ENCODE measurements at places on chromosomes 3 and 15. TPM values are rescaled to one million over a fixed set of nuclear protein-coding genes. Genes with fewer than 3 reads are reported as not detected.

DNA sequence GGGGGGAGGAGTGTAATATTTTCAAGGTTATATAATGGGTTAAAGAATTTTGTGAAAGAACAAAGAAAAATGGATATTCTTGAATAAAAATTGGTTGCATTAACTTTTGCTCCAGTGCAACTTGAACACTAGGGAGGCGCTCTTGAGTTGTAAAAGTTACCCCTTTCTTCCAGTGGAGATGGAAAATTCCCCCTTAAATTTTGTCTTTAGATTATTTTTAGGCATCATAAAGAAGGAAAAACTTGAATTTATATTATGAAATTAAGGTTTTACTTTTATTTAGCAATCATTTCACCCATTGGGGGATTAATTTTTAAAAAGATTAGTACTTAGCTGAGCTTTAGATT lies 550 bp upstream of the CHD2 start:
- no peak for DNase-seq

DNA sequence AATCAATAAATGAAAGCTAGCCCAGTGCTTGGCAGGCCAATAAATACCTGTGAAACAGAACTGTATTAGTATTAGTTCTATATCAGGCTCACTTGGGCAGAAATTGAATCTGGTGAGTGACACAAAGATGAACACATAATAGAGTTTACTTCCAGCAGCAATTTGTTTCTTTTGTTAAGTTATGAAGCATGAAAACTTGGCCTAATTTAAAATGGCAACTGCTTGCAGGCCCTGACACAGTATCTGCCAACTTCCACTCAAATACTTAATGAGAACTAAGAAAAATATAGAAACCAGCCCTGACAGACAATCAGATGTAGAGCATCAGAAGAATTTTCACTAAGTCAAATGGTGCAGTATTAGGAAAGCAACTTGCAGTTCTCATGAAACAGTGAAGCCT lies 37.6 kb upstream of the LRIG1 start:
- DNase-seq = no peak

DOCK3 gene
- polyA plus RNA-seq = 0.58 TPM

GRCh38 chr3:30751610-30752299 lies 142.7 kb downstream of the GADL1 start:
- peak; percentile 45 for DNase-seq

GRCh38 chr15:66841953-66842681 lies 140.1 kb downstream of the SMAD6 start:
- DNase-seq = peak; percentile 72

KLHL40 gene
- polyA plus RNA-seq = 115 TPM

DNA sequence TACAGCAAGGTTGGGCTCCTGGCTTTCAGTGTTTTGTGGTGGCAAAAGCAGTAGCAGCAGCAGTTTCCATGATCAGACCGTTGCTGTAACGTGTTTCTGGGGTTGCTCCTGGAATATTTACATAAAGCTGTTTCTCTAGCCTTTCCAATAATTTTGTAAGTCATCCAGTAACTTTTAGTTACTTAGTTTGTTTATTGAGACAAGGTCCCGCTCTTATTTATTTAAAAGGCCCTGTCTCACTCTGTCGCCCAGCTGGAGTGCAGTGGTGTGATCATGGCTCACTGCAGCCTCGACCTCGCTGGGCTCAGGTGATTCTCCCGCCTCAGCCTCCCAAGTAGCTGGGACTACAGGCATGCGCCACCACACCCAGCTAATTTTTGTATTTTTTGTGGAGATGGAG lies 8.8 kb upstream of the MYO5A start:
- DNase-seq = no peak

GRCh38 chr3:157070678-157070999 lies 89.3 kb downstream of the CCNL1 start:
- no peak for DNase-seq

DNA sequence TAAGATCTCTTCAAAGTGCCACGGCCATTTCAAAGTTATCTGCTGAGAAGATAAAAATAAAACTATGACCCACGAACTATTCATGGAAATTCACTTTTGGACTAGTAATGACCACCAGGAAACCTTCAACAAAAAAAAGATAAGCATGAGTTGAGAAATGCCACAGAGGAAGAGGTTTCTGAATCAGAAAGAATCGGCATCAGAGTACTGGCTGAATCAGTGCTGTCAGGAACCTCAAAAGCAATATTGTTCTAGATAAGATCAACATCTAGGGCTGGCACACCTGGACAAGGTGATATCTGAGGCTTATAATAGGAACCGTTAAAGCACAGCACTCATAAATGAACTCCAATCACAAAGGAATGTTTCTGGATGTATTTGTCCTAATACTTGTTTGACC lies 72.7 kb downstream of the PEAK1 start:
- no peak for DNase-seq

DLEC1 gene
- polyA plus RNA-seq = 0.73 TPM

GRCh38 chr3:4581124-4581424 lies 87.9 kb downstream of the ITPR1 start:
- DNase-seq = no peak

SERPINI2 gene
- 0.55 TPM for polyA plus RNA-seq

CCDC191 gene
- polyA plus RNA-seq = not detected

DNA sequence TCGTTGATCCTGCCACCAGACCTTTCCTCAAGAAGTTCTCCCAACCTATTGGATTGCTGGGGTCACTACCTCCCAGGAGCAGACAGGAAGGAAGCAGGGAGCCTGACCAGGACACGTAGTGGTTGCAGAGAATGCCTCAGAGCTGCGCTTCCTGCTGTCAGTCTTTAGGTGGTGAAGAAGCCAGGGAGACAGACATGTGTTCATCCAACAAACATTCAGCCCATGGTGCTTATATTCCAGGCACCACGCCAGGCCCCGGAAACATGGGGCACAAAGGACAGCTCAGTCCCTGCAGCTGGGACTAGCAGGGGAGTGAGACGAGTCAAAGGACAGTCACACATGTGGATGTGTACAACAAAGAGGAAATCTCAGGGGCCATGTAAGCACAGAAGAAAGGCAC lies 26.0 kb upstream of the CORO2B start:
- DNase-seq = no peak

CCR8 gene
- not detected for polyA plus RNA-seq

GRCh38 chr15:65361708-65362459 lies 15.9 kb downstream of the IGDCC3 start:
- DNase-seq = no peak

GRCh38 chr3:27228805-27229204 lies 140.4 kb downstream of the NEK10 start:
- DNase-seq = no peak

GRCh38 chr15:75924576-75924975 lies 20.9 kb downstream of the FBXO22 start:
- no peak for DNase-seq

HRG gene
- polyA plus RNA-seq = not detected

DNA sequence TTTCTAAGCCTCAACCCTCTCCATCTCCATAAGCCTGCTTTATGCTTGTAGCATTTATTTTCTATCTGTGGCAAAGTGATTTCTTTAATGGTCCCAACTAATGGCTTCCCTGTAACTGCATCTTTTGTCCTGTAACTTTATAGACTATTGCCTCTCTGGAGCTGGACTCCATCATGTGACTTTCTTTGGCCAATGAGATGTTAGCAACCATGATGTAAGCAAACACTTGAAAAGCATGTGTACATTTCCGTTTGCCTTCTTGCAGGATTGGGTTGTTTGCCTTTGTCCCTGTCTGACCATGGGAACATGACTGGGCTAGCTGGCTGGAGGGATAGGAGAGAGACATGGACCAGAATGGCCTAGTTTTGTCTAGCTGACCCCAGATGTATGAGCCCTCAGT lies 106.0 kb upstream of the LRIG1 start:
- no peak for DNase-seq

CYP8B1 gene
- polyA plus RNA-seq = not detected

DNA sequence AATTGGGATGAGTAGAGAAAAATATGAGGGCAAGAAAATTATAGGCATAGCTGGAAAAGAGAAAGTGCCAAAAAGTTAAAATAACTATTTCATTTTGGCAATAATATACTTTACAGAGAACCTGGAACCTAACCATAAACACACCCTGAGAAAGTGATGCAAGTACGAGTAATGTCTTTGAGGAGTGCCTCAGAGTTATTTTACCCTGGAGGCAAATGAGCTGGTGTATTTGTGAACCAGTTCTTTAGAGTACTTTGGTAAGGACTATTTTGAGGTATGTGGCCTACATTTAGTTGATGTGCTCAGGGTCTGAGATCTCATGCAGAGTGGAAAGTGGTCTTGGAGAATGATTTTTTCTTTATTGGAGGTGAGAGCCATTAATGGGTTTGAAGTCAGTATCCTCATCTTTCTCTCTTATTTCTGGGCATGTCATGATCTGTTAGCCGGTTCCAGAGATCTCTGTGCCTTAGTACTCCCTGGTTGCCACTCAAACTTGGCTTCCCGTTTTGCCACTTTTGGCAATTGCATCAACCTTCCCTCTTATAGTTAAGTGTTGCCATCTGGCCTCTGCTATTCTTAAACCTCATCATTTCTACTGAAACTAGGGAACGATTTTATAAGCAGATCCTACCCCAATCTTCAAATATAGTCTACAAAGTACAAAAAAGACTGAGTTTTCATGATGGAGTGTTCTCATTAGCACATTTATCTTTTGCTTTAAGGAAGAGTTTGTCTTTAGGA lies 145.7 kb downstream of the EPHA6 start:
- no peak for DNase-seq

SENP2 gene
- 23.7 TPM for polyA plus RNA-seq

GRCh38 chr15:77580996-77581682 lies 51.6 kb downstream of the LINGO1 start:
- no peak for DNase-seq

FRMD4B gene
- 18.1 TPM for polyA plus RNA-seq

GRCh38 chr3:114469070-114469469 lies 175.2 kb downstream of the TIGIT start:
- DNase-seq = no peak

- no peak for DNase-seq
Measured at GRCh38 chr3:6182909-6183308, 678.0 kb upstream of the GRM7 start.

DNA sequence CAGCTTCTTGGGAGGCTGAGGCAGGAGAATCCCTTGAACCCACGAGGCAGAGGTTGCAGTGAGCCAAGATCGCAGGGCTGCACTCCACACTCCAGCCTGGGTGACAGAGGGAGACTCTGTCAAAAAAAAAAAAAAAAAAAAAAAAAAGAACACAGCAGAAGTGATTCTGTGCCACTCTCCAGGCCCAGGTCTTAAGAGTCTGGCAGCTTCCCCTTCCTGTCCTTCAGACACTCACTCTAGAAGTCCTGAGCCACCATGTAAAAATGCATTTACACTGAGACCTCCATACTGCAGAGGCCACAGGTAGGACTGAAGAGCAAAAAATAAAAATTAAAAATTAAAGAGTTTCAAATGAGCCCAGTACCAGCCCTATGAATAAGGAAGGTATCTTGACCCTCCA lies 11.8 kb upstream of the CDV3 start:
- no peak for DNase-seq

- no peak for DNase-seq
Measured at GRCh38 chr3:45950686-45951600, 7.7 kb downstream of the CXCR6 start.

DNA sequence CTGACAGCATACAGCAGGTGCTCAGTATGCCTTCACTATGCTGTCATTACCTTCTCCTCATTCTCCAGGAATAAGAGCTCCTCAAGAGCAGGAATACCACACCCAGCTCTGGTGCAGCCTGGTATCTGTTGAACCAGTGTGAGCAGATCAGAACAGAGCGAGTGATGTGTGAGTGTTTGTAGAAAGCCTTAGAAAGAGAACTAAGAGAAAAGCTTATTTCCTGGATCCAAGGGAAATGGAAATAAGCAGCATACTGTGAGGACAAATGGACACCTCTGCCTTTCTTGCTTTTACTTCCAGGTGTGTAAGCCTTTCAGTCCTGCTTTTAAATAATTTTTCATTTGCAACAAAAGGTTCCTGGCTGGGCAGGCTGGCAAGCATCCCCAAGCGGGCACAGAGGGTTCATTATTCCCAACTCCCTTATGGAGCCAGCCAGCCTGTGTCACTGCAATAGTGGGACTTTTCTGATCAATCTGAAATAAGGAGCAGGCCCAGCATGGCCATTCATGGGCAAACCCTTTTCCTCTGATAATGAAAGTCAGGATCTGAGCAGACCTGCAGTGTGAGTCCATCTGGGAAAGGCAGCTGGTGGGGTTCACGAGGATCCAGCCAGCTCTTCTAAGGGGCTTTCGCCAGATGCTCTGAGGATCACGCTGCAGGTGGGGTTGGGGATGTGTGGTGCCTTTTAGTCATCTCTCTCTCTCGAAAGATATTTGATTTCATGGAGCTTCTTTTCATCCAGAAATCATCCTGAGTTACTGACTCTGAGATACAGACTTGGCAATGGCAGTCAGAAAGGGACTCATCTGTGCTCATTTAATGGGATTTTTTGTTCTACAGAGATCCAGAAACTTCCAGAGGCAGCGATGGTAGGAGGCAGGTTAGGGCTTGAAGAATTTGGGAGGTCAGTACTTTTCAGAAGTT lies 594.9 kb upstream of the CFAP20DC start:
- DNase-seq = no peak

BFSP2 gene
- not detected for polyA plus RNA-seq

- DNase-seq = no peak
Measured at GRCh38 chr3:122395582-122395981, 11.6 kb downstream of the FAM162A start.

DNA sequence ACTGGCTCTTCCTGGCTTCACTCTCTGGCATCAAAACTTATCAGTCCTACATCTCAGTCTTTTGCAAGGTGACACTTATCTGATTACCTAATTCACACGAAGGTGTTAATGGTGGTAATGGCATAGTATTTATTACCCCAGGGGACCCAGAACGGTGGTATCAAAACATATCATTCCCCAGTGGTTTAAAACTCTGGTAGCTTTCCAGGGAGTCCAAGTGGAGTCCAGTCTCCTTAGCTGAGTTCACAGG lies 41.3 kb downstream of the SMAD3 start:
- DNase-seq = no peak

Measured in muscle of arm (tissue), 14 donors.